ENCODE measurements at places on chromosomes 2 and 18.

- no peak for DNase-seq
Observed at GRCh38 chr2:41784496-41784895, 263.3 kb upstream of the PKDCC start.

DNA sequence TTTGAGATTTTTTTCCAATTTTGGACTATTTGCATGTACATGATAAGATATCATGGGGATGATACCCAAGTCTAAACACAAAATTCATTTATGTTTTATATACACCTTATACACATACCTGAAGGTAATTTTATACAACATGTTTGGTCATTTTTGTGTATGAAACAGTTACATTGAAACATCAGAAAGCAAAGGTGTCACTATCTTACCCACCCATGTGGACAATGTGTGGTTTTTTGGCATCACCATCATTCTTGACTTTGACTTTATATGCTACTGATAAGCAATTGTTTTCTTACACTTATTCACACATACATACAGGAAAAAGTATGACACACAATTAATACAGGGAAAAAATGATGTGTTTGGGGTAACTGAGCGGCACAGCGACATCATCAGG, 51.0 kb upstream of the ACVR1 start:
- DNase-seq: no peak

DNA sequence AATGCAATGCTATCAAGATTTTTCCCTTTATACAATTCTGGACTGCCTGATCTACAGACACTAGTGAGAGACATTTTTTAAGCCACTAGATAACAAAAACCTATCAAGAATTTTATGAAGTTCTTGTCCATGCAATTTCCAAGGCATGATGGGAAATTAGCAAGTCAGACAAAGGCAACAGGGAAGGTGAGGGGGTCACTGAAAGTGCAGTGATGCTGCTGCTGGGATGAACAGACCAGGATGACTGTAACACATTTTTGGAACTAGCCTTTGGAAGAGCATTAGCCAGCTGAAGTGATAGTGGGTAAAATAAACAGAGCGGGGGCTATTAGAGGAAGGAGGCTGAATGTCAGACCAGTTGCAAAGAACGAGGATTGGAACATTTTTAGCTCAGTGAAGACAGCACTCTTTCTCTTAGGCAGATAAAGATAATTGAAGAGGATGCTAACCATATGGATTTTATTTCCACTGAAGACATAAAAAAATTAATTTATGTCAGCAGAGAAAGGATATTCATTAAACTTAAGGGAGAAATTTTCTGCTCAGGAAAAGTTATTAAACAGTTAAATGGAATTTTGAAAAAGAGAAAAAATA, 17.9 kb downstream of the NRXN1 start:
- DNase-seq: no peak

GRCh38 chr18:35055726-35056125, 14.5 kb downstream of the MAPRE2 start:
- DNase-seq: no peak

DNA sequence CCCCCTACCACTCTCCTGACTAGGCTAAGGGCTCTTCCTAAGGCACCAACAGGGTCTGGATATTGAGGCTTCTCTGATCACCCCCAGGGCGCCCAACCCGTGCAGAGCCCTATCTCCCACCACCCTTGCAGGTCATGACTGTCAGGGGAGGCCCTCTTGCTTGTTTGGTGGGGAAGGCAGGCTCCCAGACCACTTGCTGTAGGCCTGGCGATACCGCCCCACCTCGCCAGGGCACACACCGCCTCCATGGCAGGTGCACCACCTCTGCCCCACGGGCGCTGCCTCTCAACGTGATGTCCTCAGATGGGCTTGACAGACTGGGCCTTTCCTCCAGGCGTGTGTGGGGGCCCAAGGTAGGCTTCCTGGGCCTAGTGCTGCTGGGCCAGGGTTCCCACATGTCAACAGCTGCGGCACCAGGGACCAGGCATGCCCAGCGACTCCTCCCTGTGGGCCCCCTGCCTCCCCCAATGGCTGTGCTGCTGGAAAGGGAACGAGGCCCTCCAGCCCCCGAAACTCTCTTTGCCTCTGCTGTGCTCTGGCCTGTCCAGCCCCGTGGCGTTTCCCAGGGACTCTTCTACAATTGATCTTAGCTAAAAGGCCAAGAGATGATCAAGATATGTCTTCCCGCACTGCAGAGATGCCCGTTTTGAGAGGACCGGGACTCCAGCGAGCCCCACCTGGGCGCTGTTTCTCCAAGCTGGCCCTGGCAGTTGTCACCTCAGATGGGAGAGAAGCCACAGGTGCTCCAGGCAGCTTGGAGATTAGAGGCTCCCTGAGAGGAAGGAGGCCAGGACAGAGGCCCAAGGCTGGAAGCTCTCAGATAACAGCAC, 7.5 kb downstream of the NPPC start:
- no peak for DNase-seq
